ENCODE measurements at places on chromosomes 6 and 20. TPM values are rescaled to one million over a fixed set of nuclear protein-coding genes. Genes with fewer than 3 reads are reported as not detected.

Gene RBPJL
- total RNA-seq: not detected

Gene MEI4
- total RNA-seq: 1.2 TPM

Gene SCGN
- total RNA-seq: not detected

Gene EIF2S2
- 148 TPM for total RNA-seq

Gene SNX21
- 26.9 TPM for total RNA-seq

Gene FAM162B
- not detected for total RNA-seq

Gene HLA-G
- total RNA-seq: 1.7 TPM

Gene C20orf141
- not detected for total RNA-seq

Gene CPXM1
- 0.17 TPM for total RNA-seq

Gene OTOR
- not detected for total RNA-seq

Gene ENPP3
- total RNA-seq: 0.65 TPM

Gene TP53TG5
- total RNA-seq: not detected

Gene SLC17A1
- 18.4 TPM for total RNA-seq

Gene MRPS26
- 31.2 TPM for total RNA-seq

Gene FNDC1
- not detected for total RNA-seq

Gene KAT14
- 18.3 TPM for total RNA-seq

Gene NKX2-2
- total RNA-seq: not detected

Gene TAGAP
- total RNA-seq: 0.05 TPM

Gene GGT7
- total RNA-seq: 16.9 TPM

Gene ANKRD66
- not detected for total RNA-seq

Gene KIFC1
- 0.70 TPM for total RNA-seq

Gene CYP39A1
- 5.2 TPM for total RNA-seq

Gene CTCFL
- not detected for total RNA-seq

Gene LGSN
- total RNA-seq: 0.10 TPM

Gene FAM184A
- total RNA-seq: 0.99 TPM

Gene SENP6
- total RNA-seq: 104 TPM

Gene EPB41L1
- total RNA-seq: 20.3 TPM

Gene PRICKLE4
- 0.52 TPM for total RNA-seq

Gene EFCAB8
- not detected for total RNA-seq

Gene C6orf58
- 1.0 TPM for total RNA-seq

Gene PPIL6
- 0.17 TPM for total RNA-seq

Gene CALHM4
- total RNA-seq: not detected

Gene GPX5
- not detected for total RNA-seq
